ENCODE measurements at places on chromosomes 5 and 9.

- DNase-seq, result no peak
Observed at GRCh38 chr5:1642621-1643061, 118.9 kb upstream of the LPCAT1 start.

- no peak for DNase-seq
Observed at GRCh38 chr9:68515326-68516017, 25.2 kb downstream of the TMEM252 start.

GRCh38 chr9:129748249-129748648, 4.6 kb downstream of the PTGES start:
- DNase-seq, result no peak

DNA sequence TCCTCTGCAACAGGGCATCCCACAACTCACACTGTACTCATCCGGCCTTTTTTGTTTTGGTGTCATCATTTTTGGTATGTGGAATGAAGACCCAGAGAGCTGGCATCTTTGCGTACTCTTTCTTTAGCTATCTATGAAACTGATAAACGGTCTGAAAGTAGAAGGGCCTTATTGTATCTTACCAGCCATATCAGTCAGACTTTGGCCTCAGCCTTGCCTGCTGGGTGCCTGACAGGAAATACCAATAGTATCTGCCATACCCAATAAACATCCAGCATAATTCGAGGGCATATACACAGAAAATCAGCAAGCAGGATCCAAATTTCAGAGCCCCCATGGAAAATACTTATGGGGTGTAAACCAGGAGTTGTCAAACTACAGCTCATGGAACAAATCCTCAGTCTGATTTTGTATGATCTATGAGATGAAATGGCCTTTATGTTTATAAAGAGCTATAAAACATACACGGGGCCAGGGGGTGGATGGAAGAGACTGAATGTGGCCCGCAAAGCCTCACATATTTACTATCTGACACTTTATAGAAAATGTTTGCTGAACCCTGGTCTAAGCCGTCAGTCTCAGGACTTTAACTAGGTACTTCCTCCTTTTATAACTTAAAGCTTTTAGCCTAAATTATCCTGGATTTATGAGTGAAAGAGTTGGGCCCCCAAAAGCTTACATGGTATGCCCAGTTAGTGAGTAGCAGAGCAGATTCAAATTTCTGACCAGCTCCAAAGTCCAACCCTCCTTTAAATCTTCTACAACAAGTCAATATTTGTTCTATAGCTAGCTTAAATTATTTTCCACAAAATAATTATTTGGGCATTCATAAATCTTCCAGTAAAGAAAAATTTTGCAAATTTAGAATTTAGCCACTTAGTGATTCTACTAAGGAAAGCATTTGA, 308.0 kb upstream of the PUM3 start:
- DNase-seq, result no peak

GRCh38 chr9:27181381-27181780, 72.4 kb downstream of the TEK start:
- no peak for DNase-seq

DNA sequence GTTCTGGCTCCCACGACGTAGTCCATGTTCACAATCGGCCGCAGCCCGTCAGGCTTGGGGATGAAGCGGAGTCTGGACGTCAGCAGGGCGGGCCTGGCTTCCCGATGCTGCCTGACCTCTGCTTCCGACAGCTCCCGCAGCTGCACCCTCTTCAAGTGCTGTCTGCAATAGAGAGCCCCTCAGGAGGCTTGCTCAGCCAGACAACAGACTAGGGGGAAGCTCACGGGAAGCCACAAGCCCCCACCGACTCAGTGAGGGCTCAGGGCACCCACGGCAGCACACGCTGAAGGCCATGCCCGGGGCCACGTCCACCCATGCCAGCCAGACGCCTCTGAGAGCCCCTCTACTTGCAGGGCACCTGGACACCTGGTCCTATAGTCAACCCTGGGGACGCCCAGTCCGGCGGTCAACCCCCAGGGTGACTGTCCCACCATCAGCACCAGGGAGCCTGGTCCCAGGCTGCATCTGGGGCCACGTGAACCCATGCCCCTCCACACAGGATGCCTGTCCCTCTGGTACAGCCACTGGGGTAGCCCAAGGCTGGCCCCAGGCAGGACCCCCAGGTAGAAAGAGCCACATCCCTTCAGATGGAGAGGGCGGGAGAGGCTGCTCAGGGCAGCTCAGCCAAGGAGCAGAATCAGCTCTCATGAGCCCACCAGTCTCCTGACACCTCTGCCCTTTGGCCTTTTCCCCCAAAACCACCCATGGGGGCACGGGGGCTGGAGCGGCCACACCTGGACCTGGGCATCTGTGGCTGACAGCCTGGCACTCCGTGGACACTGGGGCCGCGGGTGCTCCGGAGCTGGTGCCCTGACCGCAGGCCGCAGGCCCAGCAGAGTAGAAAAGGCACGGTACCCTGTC, 14.5 kb downstream of the TERT start:
- no peak for DNase-seq
